Substantia nigra (tissue), 51 donors: ENCODE measurements at places on chromosomes 4 and X.

- DNase-seq, result no peak
Observed at GRCh38 chrX:139826065-139827044, 106.5 kb downstream of the ATP11C start.

- DNase-seq, result no peak
Observed at GRCh38 chr4:107736924-107737448, 17.0 kb upstream of the PAPSS1 start.

GRCh38 chrX:129534816-129535578, 5.1 kb upstream of the OCRL start:
- no peak for DNase-seq

GRCh38 chr4:183314806-183315205, 5.3 kb downstream of the CLDN22 start:
- no peak for DNase-seq

GRCh38 chr4:8907596-8908205, 36.1 kb upstream of the HMX1 start:
- DNase-seq, result no peak

DNA sequence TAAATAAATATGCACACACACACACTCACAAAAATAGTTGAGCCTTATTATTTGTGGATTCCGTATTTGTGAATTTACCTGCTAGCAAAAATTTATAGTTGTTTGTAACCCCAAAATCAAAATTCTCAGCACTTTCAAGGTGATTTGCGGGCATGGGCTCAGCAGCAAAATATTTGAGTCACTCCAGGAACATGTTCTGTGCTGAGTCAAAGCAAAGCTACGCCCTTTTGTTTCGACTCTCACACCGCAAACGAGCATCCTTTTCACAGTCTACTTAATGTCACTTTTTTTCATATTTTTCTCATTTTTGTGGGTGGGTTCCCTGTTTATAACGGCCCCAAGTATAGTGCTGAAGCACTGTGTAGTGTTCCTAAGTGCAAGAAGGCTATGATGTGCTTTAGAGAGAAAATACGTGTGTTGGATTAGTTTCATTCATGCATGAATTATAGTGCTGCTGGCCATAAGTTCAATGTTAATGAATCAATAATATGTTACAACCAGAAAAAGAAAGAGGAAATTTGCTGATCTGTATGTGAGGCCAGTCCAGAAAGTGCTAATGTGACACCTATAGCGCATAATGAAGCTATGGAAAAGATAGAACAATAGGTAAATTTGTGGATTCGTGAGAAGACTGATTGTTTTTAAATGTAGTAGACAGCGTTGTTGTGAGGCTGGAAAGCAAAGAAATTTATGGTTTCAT, 723.2 kb upstream of the AGA start:
- no peak for DNase-seq
